ENCODE measurements at places on chromosomes 13 and 19. TPM values are rescaled to one million over a fixed set of nuclear protein-coding genes. Genes with fewer than 3 reads are reported as not detected.

Gene FOXO1
- polyA plus RNA-seq = 2.1 TPM

Gene PAF1
- polyA plus RNA-seq = 13.7 TPM

Gene ZAR1L
- polyA plus RNA-seq = not detected

Gene NTN5
- 0.16 TPM for polyA plus RNA-seq

Gene CALM3
- polyA plus RNA-seq = 421 TPM

Gene STOML3
- polyA plus RNA-seq = not detected

Gene APC2
- polyA plus RNA-seq = 1.2 TPM

Gene MIA
- polyA plus RNA-seq = not detected

Gene KANK2
- 0.60 TPM for polyA plus RNA-seq

Gene SIGLEC14
- not detected for polyA plus RNA-seq

Gene WDR18
- 7.9 TPM for polyA plus RNA-seq

Gene CPB2
- 0.20 TPM for polyA plus RNA-seq

Gene KLK12
- not detected for polyA plus RNA-seq

Gene TMEM150B
- not detected for polyA plus RNA-seq

Gene PSMD8
- polyA plus RNA-seq = 111 TPM

Gene ZNF99
- 0.42 TPM for polyA plus RNA-seq

Gene CNN1
- not detected for polyA plus RNA-seq

Gene MADCAM1
- not detected for polyA plus RNA-seq

Gene LILRA1
- polyA plus RNA-seq = not detected
